NCI-H146 (cell line): ENCODE measurements at places on chromosomes 5 and 9.

DNA sequence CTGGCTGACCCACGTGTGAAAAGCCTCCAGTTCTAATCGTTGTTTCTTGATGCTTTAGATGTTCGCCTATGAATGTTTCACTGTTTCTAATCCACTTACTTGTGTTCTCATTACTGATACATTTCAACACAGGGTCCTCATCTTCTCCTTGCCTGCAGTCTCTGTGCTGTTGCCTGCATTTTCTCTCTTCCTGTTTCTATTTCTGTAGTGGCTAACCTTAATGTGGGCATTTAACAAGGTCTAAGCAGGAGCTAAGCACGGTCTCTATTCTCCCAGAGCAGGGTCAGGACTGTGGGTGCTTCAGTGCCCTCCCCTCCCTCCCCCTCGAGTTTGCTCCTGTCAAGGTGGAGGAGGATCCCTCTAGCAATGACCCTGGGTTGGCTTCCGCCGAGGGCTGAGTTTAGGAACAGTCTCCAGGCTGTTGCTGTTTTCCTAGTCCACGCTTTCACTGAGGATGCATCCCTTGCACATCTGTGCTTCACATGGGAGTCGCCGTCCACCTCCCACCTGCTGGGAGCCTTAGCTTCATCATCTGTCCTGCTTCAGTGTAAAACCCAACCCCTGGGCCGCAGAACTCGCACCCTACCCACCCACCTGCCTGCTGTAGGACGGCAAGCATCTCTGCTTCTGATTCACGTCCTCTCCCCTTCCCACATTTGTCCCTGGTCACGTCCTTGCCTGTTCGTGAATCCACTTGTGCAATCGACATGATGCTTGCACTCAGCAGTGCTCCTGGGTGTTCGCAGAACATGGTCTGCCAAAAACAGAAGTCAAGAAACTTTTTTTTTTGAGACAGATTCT is 2.4 kb upstream of the EXOC3 start:
- no peak for DNase-seq

GRCh38 chr5:76556511-76557221 is 66.5 kb downstream of the F2RL2 start:
- DNase-seq = no peak

DNA sequence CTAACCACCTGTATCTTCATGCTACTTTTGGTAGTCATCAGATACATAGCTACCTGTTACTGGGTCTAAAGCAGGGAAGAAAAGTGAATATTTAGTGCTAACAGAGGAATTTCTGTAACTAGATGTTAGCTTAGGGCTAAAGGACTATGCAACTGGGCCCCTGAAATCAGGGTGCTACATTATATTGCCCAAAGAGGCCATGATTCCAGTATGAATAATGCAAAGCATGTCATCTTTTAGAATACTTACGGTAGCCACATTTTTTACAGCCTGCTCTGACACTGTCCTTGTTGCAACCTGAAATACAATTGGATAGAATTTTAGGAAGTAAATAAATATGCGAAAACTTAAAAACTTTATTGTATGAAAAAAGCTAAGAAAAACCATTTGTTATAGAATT is 14.4 kb downstream of the SREK1IP1 start:
- DNase-seq = no peak

GRCh38 chr5:91219803-91220371 is 163.2 kb downstream of the ARRDC3 start:
- peak; percentile 14 for DNase-seq

GRCh38 chr9:3976865-3977613 is 322.8 kb downstream of the GLIS3 start:
- DNase-seq = no peak

DNA sequence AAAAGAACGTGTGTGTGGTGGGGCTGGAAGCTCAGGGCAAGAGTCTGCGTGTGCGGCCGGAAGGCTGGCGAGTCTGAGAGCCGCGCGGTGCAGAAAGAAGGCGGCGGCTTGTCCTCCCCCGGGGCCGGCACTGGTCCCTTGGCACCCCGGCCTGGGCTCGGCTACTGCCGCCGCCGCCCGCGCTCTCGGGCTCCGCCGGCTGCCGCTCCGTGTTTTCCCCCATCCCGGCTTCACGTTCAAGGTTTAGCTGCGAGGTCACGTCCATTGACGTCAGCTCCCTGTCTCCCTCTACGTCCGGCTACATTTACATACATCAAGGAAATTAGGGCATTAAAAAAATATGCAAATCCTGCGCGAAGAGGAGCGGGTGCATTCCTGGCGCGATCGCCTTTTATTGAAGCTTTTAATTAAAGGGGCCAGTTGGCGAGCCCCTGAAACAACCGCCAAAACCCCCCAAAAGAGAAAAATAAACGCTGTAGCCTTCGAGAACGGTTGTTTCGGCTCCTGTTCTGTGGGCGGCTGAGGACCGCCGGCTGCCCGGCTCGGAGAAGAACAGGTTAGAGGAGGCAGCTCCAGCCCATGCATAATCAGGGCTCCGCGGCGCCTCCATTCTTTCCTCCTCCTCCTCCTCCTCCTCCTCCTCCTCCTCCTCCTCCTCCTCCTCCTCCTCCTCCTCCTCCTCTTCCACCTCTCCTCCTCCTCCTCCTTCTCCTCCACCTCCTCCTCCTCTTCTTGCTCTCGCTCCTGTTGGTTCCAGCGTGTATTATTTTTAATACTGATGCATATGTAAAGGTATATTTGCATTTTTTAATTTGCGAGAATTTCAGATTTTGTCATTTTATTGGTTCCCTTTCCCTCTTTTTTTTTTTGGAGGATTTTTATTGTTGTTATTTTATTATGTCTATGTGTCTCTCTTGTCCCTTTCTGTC is 207.0 kb downstream of the MEF2C start:
- DNase-seq = peak; percentile 84

DNA sequence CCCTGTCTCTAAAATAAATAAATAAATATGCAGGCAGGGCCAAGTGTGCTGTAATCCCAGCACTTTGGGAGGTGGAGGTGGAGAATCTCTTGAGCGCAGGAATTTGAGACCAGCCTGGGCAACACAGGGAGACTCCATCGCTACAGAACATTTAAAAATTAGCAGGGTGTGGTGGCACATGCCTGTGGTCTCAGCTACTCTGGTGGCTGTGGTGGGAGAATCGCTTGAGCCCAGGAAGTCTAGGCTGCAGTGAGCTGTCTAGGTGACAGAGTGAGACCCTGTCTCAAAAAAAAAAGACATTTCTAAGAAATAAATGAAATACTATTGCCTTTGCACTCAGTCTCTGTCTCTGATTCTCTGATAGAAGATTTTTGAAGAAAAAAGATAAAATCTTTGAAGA is 1.2 kb upstream of the PCDHGA10 start:
- DNase-seq = no peak

DNA sequence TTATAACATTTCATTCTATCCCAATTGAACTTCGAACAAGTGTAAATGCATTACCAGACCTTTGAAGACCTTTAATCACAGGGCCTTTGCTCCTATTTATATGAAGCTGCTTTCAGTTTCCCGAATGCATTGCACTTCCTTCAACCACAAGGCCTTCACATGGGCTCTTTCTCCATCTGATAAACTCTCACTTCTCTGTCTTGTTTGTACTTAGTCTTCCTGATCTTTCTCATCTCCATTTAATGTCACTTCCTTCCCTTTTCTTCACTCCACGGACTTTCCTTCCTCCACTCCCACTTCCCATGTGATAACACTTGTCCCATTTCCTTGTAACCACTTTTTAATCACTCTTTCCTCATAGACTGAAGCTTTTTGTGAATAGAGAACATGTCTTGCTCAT is 74.3 kb upstream of the TNC start:
- DNase-seq = no peak

DNA sequence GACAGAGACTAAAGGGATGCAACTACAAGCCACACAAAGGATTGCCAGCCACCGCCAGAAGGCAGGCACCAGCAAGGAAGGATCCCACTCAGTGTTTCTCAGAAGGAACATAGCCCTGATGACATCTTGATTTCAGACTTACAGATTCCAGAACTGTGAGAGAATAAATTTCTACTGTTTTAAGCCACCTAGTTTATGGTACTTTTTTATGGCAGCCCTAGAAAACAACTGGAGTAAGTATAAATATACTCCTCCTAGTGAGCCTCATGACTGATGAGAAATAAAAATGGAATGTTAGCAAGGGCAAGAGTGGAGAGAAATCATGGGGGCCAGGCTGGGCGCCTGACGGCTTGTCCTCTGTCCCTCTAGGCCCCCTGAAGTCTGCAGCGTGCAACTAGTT is 307.3 kb downstream of the PIK3R1 start:
- DNase-seq = no peak

- no peak for DNase-seq
Observed at GRCh38 chr5:6081727-6082210, 296.6 kb downstream of the MED10 start.

DNA sequence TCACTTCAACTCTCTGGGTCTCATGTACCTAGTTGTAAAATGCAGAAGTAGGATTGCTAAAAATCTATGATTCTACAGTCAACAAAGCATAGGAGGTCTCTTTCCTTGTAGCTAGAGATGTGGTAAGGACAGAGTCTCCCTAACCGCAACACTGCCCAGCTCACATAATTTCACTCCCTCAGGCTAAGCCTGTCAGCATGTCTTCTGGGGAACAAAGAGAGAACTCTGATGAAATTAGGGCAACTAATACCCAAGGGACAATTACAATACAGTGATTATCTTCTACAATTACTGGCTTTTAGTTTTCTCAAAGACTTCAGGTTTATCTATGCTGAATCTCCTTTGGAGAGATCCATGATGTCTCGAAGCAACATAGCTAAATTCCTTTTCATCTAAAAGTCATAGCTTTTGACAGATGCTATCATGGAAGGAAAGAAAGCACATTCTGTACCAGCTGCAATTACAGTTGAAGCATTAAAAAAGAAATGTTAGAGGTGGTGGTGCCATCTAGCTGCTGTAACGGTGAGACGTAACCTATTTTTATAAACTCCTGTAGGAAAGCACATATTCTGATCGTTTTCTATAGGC is 141.1 kb upstream of the TARS1 start:
- peak; percentile 12 for DNase-seq

DNA sequence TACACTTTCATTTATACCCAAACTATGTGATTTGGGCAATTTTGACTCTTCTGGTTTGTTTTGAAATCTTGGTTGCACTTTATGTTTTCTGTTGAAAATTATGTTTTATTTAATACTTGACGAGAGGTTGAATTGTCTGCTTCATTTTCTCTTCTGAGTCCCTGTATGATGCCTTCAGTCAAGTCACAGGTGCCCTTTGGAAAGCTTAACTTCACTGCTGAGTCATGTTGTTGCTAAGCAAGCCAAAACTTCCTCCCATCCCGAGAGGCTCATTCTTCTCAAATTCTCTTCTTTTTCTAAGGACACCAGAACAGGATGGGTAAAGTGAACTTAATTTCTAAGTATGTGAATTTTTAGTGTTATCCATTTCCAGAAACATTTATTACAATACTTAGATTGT is 455.3 kb upstream of the PTGER4 start:
- no peak for DNase-seq

DNA sequence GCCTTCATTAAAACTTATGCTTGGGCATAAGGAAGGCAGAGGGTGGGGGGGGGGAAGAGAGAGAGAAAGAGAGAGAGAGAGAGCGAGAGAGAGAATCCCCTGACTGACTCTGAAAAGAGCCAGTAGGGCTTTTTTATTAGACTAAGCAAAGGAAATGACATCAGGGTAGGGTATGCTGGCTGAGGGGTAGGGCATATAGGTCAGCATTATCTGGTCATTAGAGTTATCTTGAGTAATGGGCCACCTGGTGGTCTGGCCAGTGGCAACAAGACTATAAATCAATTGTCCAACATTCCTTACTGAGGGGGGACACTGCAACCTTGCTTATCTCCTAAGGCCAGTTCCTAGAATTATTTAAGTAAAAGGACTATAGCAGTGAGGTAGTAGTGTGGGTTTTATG is 67.2 kb downstream of the TSSK1B start:
- no peak for DNase-seq

GRCh38 chr9:35618854-35619799 is 914 bp upstream of the CD72 start:
- DNase-seq = no peak

DNA sequence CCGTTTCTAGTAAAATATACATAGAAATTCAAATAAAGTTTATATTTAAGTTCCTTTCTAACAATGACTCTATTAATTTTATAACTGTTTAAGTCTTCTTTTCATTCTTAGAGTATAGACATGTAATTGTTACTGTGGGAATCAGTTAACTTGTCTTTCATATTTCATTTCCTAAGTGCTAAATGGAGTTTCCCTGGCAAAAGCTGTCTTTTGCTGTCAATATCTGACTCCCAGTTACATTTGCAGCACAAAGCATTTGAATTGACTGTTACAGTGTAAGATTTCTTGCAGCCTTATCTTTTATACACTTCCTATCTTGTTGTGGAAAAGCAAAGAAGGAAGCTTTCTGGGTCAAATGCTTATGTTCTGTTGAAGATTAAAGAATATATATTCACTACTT is 1026.3 kb downstream of the CDH9 start:
- no peak for DNase-seq

DNA sequence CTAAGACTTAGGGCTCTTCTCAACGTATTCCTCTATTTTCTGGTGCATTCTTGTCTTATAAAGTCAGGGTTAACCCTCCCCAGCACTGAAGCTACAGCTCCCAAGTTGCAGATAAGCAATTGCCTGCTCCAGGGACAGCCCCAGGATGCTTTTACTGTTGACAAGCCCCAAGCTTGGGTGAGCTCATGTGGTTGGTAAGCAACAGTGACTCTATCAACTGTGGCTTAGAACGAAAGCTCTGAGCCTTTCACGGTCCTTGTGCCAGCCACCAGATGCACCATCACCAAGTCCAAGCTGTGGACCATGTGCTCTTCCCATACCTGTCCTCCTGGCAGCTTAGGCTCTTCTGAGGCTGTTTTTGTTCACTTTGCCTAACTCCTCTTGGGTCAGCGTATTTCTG is 13.5 kb downstream of the ADRB2 start:
- DNase-seq = no peak

- no peak for DNase-seq
Observed at GRCh38 chr9:27394154-27394825, 97.3 kb upstream of the EQTN start.

- DNase-seq = no peak
Observed at GRCh38 chr5:79929095-79929494, 62.0 kb downstream of the MTX3 start.

DNA sequence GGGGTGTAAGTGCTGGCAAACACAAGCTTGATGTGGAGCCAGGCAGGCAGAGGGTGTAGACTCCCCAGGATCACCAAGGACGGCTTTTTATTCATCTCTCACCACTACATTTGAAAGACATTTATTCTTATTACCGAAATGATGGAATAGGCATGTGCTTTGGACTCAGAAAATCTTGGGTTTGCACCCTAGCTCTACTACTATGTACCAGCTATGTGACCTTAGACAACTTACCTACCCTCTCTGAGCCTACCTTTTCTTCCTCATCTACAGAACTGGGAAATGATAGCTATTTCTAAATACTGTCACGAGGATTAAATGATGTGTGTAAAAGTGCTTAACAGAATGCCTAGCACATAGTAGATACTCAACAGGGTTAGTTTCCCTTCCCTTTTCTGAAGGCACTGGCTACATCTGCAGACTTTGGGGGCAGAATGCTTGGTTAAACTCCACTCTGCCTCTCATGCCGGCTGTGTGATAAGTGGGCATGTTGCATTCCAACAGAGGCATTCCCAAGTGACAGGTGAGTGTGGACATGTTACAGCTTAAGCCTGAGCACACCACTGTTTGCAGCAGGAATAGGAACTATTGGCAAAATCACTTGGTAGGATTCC is 94.8 kb downstream of the SLC1A3 start:
- DNase-seq = no peak

- no peak for DNase-seq
Observed at GRCh38 chr5:52469420-52469819, 318.3 kb upstream of the ITGA1 start.

- DNase-seq = peak; percentile 29
Observed at GRCh38 chr5:10987925-10988504, 227.0 kb upstream of the DAP start.

GRCh38 chr9:98929071-98929470 is 14.6 kb upstream of the COL15A1 start:
- no peak for DNase-seq
